ENCODE measurements at places on chromosomes 2 and 18. TPM values are rescaled to one million over a fixed set of nuclear protein-coding genes. Genes with fewer than 3 reads are reported as not detected.
A peak's percentile ranks its signal among the peaks of the same experiment; 100 is the strongest.

GRCh38 chr2:19099181-19099580 is 259.2 kb downstream of the OSR1 start:
- no peak for DNase-seq

GRCh38 chr2:214837466-214837865 is 28.0 kb upstream of the BARD1 start:
- no peak for DNase-seq

DNA sequence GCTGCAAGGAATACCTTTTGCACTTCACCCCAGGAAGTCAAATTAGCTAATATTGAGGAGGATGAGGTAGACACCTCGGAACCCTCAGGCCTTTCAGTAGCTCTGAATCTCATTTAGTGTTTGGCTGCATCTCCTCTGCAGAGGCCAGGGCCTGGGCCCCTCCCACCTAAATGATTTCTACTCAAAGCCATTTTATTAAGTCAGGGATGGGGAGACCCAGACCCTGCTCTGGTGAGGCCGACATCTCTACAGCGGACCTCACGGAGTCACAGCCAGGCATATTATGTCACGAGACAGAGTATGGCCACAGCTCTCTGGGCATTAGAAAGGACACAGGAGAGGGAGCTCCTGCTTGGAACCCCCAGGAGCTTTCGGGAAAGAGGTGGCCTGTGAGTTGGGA is 305.5 kb downstream of the ALK start:
- DNase-seq: no peak

DNA sequence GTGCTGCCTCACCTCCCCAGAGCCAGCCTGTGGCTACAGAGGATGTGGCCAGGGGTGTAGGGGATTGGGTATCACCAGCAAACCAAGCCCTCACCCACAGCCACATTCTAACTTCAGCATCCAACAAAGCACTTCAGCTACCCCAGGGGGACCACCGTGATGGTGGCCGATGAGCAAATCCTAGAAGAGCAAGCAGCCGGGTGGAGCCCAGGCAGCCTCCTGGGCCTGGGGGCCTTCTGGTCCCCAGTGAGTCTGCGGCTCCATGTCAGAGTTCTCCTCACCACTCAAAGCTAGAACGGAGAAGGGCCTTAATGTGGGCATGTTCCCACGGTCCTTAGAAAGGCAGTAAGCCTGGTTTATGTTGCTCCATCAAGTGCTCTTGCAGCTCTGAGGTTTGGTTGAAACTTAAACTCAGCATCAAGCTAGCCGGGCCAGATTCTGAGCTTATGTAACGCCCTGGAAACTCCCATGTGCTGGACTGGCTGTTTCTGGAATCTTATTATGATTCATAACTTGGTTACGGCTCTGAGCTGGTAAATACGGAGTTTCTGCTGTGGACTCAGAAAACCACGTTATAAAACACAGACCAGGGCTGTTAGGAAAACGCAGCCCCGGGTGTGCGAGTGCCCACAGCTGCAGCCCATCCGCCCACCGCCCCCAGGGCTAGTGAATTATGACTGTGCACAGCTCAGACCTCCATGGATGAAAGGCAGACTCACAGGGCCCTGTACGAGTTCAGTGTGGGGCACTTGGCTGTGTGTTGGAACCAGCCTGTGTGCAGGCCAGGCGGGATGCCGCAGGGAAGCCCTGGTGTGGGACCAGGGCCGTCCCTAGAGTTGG is 99.8 kb downstream of the SEPTIN10 start:
- peak; percentile 43 for DNase-seq

GRCh38 chr18:23738151-23738550 is 48.9 kb downstream of the LAMA3 start:
- no peak for DNase-seq

DNA sequence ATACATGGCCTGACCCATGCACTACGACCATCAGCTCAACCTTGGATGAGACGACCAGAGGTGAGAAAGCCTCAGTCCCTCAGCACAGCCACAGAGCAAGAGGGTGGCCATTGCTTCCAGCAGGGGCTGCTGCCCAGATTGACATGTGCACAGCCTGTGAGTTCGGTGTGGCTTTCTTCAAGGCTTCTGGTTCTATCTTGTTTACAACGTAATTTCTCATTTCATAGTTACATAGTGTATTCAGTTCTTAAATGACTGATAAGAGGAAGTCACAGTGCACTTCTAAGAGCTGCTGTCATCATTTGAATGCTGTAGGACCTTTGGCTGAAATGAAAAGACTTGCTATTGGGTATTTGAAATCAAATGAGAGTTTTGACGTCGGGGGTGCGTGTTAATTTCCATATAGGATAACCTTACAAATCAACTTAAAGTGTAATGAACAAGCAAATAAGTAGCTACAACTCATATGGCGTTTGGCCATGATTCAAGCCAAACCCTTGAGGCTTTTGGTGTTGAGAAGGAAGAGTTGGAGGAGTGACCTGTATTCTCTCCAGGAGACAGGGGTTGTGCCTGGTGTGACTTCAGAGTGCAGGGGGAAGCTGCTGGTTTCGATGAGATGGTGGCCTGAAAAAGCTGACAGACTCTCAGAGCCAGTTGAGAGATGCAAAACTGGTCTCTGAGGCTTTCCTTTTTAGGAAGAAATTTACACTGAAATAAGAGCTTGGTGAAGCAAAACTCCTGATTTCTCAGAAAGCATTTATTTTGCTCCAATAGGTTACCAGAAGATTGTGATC is 51.0 kb downstream of the TSHZ1 start:
- DNase-seq: no peak

DNA sequence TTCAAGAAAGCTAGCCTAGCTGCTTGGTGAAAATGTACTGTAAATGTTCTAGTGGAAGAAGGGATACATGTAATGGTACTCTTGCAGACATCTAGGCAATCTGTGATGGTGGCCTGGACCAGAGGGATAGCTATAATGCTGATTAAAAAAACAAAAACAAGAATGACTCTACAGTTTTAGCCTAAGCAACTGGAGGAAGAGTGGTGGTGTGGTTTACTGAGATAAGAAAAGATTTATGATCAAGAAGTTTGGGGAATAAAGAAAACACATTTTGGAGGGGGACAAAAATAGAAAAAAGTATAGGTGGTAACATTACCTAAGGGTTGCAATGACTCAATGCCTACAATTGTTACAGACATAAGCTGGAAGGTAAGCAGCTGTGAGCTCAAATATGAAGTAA is 1080.7 kb upstream of the CELF4 start:
- no peak for DNase-seq

DNA sequence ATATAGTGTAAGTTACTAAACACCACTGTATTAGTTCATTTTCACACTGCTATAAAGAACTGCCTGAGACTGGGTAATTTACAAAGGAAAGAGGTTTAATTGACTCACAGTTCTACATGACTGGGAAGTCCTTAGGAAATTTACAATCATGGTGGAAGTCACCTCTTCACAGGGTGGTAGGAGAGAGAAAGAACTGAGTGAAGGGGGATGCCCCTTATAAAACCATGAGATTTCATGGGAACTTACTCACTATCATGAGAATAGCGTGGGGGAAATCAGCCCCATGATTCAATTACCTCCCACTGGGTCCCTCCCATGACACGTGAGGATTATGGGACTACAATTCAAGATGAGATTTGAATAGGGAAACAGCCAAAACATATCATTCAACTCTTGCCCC is 618.0 kb downstream of the NYAP2 start:
- no peak for DNase-seq

GRCh38 chr18:6069539-6069938 is 174.2 kb upstream of the TMEM200C start:
- DNase-seq: no peak

DNA sequence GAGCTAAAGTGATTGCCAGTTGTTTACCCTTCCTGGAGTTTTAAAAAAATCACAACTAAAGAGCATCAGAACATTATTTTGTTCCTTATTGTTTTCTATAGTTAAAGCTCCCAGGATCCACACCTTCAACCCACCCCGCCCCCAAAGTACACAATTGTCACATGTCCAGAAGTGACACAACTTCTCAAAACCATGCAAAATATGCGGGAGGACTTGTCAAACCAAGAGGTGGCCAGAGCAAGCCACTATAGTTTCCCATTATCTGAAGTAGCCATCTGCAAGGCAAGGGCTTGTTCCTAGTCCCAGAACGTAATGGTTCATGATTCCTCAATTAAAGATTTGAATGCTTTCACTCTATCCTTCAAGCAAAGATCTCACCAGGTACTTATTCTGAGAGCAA is 9.9 kb upstream of the INO80C start:
- DNase-seq: no peak

GRCh38 chr2:183204397-183204796 is 80.2 kb downstream of the NUP35 start:
- no peak for DNase-seq

DNA sequence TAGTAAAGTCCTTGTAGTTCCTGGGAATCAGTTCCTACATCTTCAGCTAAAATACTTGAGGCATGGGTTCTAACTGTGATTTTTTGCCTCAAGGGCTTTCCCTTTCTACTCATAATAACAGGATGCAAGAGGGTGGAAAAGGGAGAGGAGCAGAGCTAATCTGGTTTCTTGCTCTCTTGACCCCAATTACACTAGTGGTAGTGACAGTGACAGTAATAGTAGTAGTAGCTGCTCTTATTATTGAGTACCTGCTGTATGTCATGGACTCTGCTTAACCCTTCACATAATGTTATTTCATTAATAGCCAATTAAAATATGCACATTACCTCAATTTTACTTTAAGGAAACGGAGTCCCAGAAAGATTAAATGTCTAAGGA is 214.8 kb upstream of the HNRNPA3 start:
- no peak for DNase-seq

GRCh38 chr2:132668987-132669907 is 758 bp downstream of the LYPD1 start:
- DNase-seq: no peak

- no peak for DNase-seq
Measured at GRCh38 chr18:61992923-61993322, 100.1 kb upstream of the RNF152 start.

DNA sequence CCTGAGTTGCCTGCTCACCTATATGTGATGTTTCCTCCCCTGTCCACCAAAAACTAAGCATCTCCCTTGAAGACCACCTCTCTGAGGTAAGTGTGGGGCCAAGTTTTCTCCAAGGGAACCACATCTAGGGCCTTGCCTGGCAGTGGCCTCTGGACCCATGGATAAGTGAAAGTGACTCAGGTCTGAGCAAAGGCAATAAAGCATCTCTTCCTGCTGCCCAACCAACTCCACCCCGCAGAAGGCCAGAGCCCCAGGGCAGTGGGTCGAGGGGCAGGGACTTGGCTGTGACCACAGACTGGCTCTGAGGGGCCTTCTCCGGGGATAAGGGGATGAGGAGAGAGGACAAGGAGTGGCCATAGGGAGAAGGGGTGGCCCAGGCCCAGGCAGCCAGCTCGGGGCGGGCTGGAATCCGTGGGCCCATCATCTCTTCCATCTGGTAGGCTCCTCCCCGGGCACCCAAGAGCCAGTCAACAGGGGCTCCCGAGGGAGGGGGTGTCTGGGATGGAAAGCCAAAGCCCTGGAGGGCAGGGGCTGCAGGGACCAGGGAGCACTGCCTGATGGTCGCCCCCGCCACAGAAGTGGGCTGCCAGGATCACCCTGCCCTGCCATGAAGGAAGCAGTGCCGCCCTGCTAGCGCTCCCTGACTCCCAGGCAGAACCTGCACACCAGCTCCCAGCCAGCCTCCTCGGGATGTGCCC is 33.4 kb downstream of the EMX1 start:
- no peak for DNase-seq

DNA sequence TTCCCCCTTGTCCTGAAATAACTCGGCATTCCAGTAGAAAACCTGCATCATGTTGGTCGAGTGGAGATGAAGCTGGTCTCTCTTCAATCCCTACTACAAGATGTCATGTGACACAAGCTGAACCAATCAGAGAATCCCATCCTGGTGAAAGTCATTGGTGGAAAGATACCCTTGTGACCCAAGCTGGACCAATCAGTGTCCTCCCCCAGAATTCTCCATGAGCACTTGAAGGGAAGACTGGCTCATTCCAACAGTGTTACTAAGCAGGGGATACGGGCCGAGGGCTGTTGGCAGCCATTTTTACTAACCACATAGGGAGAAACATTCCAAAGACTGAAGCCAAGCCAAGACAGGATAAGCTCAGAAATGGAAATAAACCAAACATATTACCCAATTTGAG is 298.3 kb downstream of the ICOS start:
- DNase-seq: no peak

- no peak for DNase-seq
Measured at GRCh38 chr2:14896330-14897030, 264.0 kb downstream of the LRATD1 start.

DNA sequence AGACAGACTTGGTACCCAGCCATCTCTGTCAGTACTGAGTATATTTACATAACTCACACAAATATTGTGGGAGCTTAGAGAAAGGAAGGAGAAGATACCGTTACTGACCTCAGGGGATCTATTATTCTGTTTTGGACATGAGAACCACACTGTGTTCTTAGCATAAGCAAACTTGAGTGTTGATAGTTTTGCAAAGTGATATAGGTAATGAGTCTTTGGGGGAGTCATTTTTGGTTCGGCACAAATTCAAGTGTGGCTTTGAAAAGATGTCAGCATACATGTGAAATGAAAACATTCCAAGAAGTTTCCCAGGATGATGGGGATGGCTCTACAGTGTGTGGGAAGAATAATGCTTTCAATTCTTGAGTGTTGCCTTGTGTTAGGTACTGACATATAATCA is 24.1 kb downstream of the SMARCAL1 start:
- no peak for DNase-seq

DNA sequence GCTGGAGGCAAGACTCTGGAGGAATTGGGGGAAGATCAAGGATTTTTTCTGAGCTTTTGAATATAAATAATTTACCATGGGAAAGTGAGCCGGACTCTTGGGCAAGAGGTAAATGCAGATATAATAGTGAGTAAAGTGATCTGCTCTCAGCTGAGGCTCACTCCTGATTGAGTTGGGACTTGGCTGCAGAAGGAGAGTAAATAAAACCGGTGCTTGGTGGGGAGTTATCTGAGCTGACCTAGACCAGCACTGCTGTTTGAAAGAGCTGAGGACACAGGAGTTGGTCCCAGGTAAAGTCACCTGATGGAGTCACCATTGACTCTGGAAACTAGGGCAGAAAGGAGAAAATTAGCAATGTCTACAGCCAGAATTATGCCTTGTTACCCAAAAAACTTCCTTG is 57.3 kb upstream of the LRPPRC start:
- no peak for DNase-seq

- DNase-seq: no peak
Measured at GRCh38 chr2:64114063-64114911, 29.9 kb downstream of the PELI1 start.

GRCh38 chr2:179596018-179596417 is 265.4 kb downstream of the ZNF385B start:
- DNase-seq: no peak

GRCh38 chr18:68560128-68560527 is 154.8 kb downstream of the TMX3 start:
- no peak for DNase-seq

The SGO2 gene
- 2.6 TPM for total RNA-seq

The DNPEP gene
- 56.0 TPM for total RNA-seq

The ARHGAP15 gene
- 1.3 TPM for total RNA-seq

The DUSP2 gene
- 2.3 TPM for total RNA-seq

The TUBA3D gene
- 1.4 TPM for total RNA-seq

The SLC8A1 gene
- total RNA-seq: 1.3 TPM

The SPEG gene
- total RNA-seq: 387 TPM

The MOCOS gene
- total RNA-seq: 0.46 TPM

The HOXD4 gene
- total RNA-seq: 1.4 TPM

The ANKRD62 gene
- total RNA-seq: not detected

The ALPG gene
- total RNA-seq: not detected

The TEKT4 gene
- total RNA-seq: not detected

The MBD1 gene
- 108 TPM for total RNA-seq

The DSG3 gene
- total RNA-seq: not detected

The STARD6 gene
- not detected for total RNA-seq

The HOXD9 gene
- 0.34 TPM for total RNA-seq

The RAB17 gene
- total RNA-seq: not detected

The KLF7 gene
- 12.0 TPM for total RNA-seq

The DYNAP gene
- total RNA-seq: not detected

The DAW1 gene
- total RNA-seq: not detected

The RESP18 gene
- total RNA-seq: not detected

Data from gastrocnemius medialis (tissue), 4 donors.